Lower lobe of right lung (tissue), 2 donors: ENCODE measurements at places on chromosomes 12 and 14. TPM values are rescaled to one million over a fixed set of nuclear protein-coding genes. Genes with fewer than 3 reads are reported as not detected.

Gene IGF1
- 16.9 TPM for total RNA-seq

Gene AGAP2
- 5.7 TPM for total RNA-seq

Gene NT5DC3
- 4.0 TPM for total RNA-seq

DNA sequence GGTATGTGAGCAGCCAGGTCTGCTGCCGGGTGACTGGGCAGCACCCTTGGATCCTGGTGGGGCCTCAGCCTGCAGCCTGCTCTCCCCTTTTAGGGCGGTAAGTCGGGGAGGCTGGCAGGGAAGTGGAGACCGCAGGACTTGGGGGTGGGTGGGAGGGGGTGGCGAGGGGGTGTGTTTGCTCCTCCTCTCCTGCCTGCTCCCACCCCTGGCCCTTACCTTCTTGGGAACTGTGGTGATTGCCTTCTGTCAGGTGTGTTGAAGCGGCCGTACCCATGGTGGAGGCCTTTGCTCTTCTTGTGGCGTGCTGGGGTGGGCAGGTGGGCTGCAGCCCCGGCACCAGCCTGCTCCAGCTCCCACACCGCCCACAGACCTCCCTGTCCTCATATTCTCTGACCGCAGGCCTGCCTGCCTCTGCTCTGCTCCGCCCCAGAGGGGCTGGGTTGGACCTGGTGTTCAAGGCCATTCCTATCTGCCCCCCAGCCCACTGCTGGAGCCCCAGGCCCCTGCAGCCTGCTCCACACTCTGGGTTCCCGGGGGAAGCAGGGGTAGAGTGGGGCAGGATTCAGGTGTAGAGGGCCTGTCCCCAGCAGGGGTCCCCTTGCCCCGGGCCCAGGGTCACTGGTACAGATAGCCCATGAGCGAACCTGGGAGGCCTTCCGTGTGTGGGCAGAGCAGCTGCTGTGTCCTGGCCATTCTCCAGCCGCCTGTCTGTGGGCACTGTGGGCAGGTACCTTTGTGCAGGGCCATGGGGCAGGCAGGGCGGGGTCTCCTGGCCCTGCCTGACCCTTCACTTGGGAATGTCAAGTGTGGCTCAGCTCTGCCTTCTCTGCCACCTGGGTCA lies 5.2 kb downstream of the TEDC1 start:
- DNase-seq: peak; percentile 39

GRCh38 chr14:53156238-53156637 lies 3.1 kb upstream of the DDHD1 start:
- no peak for DNase-seq

- DNase-seq: peak; percentile 72
These were observed 8.5 kb downstream of the CTDSP2 start for GRCh38 chr12:57837864-57838562.

DNA sequence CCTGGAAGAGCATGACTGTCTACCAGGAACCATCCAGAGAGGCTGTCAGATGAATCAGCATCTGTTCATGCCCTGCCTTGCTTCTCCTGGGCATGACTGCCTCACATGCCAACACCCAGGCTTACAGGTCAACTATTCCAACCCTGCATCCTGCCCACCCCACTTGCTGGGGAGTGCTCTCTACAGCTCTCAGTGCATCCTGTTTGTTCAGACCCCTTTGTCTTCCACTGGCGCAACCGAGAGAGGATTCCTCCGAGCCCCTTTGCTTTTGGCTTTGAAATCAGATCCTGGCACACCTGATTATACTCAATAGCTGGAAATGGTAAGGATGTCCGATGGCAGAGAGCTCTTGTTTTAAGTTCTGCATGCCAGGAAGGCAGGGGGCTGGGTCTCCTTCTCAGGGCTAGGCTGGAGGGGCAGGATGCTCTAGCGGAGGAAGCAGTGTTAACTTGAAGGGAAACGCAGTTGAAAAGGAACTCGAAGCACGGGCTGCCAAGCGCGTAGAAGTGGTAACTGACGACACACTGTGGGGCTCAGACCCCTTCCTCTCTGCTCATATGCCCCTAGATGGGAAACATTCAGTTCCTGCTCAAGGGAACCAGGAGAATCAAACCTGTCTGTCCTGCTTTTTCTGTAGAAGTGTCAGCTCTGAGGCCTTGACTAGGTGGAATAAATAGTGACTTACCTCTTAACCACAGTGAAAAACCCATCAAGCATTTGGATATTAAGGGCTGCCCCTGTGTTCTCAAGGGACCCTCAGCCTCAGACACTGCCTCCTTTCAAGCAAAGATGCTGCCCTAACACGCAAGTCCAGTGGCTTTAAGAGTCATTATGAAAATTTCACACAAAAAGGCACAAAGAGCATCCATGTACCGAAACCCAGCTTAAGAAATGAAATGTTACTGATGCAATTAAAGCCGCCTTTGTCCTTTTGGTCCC lies 297.5 kb downstream of the ZFP36L1 start:
- DNase-seq: no peak
